Activated CD8-positive, alpha-beta memory T cell treated with anti-CD3 and anti-CD28 coated beads for 1 hour (primary cell): ENCODE measurements at places on chromosomes 5 and 9.

GRCh38 chr5:32195265-32195664 is 21.1 kb upstream of the GOLPH3 start:
- no peak for DNase-seq

GRCh38 chr5:150070821-150071220 is 15.5 kb downstream of the CSF1R start:
- no peak for DNase-seq

DNA sequence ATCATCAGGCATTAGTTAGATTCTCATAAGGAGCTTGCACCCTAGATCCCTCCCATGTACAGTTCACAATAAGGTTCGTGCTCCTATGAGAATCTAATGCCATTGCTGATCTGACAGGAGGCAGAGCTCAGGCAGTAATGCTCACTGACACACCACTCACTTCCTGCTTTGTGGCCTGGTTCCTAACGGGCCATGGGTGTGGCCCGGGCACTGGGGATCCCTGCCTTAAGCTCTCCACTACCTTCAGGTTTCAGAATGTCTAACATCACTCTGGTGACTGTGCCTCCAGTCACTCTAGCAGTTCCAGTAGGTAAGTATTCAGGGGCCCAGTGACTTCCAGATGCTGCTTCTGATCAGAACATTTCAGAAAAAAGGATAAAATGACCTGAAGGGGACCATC is 152.4 kb downstream of the LRRC70 start:
- DNase-seq, result no peak

GRCh38 chr9:85534340-85534739 is 207.4 kb downstream of the AGTPBP1 start:
- no peak for DNase-seq

DNA sequence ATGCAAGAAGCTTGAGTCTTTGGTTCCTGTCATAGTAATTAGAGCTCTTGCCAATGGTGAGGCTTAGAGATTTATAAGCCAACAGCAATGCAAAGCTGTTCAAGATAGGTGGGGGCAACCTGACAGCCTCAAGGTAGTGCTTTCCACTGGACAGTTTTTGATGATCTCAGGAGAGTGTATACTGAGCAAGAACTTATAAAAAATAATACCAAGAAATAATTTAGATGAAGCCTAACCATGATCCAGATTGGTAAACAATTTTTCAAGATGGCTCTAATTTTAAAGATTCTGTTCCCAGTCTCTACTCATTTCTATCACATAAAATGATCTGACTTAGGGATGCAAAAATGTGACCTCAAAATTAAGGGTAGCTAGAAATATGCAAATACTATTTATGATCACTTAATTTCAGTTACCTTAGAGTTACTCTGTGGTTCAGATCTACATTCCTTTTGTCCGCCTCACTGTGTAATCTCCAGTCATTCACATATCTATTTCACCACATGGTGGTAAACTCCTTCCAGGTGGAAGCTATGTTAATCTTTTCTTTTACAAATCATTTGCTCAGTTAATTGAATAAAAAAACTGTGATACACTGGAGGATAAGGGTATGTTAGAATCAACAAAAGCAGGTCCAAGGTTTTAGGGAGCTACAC is 1228.0 kb upstream of the C9orf72 start:
- no peak for DNase-seq

- no peak for DNase-seq
Observed at GRCh38 chr9:32704343-32704742, 68.9 kb upstream of the TAF1L start.

- DNase-seq, result no peak
Observed at GRCh38 chr5:112479418-112479817, 60.3 kb upstream of the EPB41L4A start.

DNA sequence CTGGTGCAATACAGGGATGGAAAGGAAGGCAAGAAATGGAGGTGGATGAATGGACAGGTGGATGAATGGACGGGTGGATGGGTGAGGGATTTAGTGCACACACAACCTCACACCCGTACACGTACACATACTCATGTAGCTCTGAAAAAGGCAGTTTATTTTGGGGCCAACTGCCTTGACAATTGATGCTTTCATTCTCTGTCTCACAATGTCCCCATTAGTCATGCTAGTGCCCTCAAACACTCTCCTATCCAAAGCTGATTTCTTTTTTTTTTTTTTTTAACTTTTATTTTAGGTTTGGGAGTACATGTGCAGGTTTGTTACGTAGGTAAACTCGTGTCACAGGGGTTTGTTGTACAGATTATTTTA is 495.0 kb downstream of the DMAC1 start:
- no peak for DNase-seq

DNA sequence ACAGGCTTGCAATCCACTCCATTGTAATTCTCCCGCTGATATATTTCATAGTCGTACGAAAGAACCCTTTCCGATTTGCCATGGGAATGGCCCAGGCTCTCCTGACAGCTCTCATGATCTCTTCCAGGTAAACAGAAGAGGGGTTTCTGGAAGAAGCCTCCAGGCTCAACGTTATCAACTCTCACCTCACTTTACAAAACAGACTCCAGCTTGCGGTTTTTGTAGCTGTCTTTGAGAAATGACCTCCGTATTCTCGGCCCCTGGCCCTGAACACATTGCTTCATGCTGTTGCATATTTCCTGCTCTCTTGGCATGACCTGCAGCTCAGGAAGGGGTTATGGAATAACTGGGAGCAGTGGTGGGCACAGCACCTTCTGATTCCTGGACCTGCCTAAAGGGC is 85.7 kb downstream of the SLC1A1 start:
- no peak for DNase-seq

- DNase-seq, result no peak
Observed at GRCh38 chr5:68924481-68925145, 169.2 kb upstream of the SLC30A5 start.

GRCh38 chr5:149549461-149550267 is 1.6 kb downstream of the CSNK1A1 start:
- no peak for DNase-seq

DNA sequence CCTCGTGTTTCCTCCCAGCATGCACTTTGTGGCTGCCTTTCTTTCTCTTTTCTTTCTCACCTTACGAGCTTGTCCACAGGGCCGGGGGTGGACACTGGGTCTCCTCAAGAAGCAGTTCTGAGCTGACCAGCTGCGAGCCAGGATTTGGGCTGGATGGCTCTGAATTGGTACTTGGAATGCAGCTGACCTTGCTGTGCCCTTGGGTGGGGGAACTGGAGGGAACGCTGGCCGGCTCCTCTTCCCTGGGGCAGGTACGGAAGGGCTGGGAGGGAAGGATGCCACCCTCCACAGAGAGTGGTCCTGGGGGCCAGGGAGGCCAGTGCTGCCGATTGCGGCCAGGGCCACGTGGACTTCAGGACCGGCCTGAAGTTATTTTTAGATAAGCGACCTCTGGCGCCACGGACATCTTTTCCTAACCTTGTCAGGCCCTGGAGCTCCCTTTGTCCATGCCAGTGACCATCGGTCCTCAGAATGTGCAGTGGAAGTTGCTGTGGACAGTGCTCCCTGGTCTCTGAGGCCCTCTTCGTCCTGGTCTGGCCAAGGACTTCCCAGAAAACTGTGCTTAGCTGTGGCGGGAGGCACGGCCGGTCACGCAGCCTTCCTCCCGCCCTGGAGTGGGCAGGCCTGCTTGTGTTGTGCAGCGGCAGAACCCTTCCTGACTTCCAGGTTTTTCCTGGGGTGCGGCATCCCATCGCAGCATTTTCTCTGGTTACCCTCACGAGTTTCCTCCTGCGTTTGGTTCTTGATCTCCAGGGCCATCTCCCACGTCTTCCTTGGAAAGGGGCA is 13.5 kb upstream of the AHRR start:
- no peak for DNase-seq

DNA sequence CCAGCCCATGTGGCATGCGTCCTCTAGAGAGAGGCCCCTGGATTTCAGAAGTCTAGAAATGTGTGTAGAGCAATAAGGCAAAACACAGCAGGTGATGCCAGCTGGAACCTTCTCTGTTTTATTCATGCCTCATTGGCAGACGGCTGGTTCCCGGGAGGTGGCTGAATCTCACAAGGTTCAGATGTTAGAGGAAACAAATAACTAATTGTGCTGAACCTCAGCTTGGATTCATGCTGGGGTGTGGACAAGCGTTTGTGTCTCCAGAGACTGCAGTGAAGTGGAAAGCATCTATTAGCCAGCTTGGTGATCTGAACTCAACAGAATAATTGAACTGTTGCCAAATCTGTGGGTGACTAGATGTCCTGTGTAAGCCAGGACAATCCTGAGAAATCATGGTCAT is 131.1 kb upstream of the NR4A3 start:
- no peak for DNase-seq

DNA sequence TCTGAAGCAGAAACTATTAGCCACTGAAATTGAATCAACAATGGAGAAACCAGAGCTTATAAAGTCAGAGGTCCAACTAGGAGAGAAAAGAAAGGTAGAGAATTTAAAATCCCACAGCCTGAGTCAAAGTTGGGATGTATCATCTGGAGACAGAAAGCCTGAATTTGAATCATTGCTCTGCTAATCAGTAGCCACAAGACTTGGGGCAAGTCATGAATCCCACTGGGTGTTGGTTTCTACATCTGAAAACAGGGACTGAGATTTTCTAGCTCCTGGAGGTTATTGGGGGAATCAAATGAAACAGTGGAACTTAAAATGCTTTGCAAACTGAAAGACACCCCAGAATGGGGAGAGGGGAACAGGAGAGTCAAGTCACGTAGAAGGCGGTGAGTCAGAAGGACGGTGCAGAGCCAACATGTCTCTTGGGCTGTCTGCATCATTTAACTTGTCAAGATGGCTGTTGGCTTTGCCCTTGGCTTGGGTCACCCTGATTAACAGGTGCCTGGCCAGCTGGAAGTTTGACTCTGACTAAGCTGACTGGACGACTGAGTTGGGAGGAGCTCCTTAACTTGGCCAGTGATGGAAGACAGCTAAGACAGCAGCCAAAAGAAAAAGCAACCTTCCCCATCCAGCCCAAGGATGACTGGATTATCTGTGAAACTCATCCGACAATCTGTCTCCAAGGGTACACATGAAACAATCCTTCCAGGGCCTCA is 60.6 kb upstream of the ADRA1B start:
- DNase-seq, result no peak

DNA sequence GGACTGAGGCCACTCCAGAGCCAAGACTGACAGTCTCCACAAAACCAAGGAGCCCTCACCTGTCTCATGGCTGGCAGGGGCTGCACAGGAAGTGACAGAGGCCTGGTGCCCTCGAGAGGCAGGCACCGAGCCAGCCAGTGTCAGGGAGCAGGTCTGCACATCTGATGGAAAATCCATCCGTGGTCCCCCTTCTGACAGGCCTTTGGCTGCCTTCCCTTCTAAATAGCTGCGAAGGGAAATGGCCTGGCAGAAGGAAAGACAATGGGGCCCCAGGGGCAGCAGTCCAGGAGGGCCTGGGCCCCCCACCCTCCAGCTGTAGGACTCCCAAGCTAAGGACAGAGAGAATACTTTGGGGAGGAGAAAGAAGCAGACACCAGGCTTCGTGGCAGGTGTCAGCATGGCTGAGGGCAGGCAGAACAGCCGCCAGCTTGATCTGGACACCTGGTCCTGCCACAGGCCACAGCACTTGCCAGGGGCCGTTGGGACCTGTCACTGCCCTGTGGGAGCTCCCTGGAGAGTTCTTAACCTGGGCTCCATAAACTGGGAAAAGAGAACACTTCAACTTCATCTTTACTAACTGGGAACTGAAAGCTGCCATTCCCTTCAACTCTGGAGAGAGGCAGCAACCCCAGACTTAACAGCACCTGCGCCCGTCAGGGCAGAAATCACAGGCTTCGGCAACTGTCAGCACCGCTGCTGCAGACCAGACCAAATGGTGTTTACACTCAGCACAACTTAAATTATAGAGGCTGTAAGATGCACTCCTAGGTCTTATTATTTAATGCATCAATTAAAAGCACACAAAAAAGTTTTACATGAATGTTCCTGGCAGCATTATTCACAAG is 22.0 kb downstream of the ADAMTS2 start:
- no peak for DNase-seq

GRCh38 chr9:109251080-109251775 is 69.6 kb downstream of the EPB41L4B start:
- DNase-seq, result no peak

GRCh38 chr5:76326577-76327302 is 76.3 kb upstream of the IQGAP2 start:
- DNase-seq, result no peak

GRCh38 chr9:95791695-95792094 is 83.8 kb upstream of the ERCC6L2 start:
- DNase-seq, result no peak

- no peak for DNase-seq
Observed at GRCh38 chr9:32345243-32345642, 39.2 kb upstream of the ACO1 start.

DNA sequence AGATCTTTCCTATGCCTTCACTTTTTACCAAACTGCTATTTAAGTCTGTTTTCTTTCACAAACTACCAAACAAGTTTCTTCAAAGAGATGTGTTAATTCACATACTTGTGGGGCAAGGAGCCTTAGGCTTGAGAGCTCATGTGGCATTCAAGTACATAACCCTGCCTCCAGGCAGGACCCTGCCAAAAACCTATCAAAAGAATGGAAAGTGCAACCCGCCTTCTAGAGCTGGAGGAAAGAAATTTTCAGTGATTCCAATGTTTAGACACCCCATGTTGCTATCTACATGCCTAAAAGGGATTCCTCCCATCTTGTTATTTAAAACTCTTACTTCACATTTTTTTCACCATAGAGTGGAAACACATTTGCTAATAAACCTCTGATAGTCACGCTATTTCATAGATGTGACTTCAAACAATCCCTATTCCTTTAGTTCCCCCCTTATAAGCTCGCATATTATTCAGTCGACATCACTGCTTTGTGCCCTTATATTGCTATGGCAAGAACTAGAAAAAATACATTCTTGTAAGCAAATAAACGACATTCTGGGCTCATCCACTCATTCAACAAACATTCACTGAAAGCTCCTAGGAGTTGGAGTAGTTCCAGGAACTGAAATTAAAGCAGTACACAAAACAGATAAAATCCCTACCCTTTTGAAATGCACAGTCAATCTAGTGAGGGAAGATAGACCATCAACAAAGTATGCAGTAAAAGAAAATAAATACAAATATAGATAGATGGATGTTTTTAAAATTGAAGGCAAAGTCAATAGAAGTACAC is 518.1 kb downstream of the ELAVL2 start:
- DNase-seq, result no peak

DNA sequence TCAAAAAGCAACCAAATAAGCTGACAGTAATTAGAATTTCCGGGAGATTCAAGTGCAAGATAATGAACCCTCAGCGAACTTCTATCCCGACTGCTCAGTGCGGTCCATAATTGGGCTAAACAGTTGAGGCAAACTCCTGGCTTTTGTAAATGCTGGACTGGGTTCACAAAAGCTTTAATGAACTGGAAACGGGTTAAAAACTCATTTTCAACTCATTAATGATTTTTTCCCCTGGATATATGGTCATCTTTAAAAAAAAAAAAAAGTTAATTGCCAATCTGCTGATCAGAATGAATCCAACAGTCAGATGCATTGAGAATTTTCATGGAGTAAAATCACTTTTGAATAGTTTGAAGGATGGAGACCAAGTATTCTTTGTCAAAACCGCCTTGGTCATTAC is 79.5 kb upstream of the WWC1 start:
- no peak for DNase-seq

DNA sequence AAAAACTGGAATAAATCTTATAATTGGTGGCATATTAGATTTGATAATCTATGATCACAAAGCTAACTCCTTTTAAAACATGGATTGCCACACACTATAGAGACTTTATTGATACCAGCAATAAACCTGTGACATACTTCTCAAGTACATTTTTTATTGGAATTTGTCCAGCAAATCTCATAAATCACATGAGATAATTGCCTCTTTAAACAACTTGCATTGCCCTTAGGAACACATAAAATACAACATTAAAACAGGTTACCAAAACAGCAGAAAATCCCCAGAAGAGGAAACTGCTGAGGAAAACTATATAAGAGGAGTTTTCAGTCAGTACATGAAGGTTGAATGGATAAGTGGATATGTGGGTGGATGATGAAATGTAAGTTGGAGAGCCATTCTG is 124.6 kb downstream of the SNCAIP start:
- no peak for DNase-seq
